NCI-H187 (cell line): ENCODE measurements at places on chromosomes 6 and 20.

- DNase-seq, result no peak
Observed at GRCh38 chr6:135826236-135826804, 25.2 kb upstream of the PDE7B start.

- no peak for DNase-seq
Observed at GRCh38 chr6:21450149-21450548, 143.4 kb upstream of the SOX4 start.

- no peak for DNase-seq
Observed at GRCh38 chr20:34983089-34983820, 27.6 kb downstream of the MYH7B start.

DNA sequence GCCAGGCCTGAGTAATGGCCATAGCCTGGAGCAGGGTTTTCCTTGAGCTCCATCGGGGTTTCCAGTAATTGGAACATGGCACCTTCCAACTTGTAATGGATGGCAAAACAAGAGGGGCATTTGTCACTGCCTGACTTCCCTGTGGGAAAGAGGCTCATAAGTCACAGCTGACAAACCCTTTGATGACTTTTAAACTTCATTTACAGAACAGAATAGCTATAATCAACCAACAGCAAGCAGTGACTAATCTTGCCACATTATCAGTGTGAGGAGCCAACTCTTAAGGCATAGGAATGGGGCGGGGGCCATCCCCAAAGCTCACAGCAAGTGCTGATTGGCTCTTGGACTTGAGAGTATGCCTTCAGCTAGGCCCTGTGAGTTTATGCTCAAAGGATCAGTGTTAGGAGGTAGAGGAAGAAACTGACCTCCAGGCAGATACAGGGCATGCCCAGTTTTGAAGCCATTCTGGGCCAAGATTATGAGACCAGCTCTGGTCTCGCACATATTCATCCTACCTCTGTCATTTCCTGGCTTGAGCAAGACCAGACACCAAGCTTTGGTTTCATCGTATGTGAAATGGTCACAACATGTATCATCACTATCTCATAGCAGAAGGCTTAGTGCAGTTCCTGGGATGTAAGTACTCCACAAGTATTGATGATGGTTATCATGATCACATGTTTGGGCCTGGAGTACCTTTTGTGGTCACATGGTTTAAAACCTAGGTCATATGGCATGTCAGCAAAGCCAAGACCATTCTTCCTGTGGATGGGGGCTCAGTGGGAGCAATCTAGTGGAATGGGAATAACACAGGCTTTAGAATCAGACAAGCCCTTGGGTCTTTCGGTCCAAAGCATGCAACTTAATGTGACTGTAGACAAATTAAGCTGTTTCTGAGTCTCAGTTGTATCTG is 49.2 kb downstream of the EIF2S2 start:
- no peak for DNase-seq

GRCh38 chr6:73506246-73506645 is 14.6 kb downstream of the EEF1A1 start:
- DNase-seq, result no peak

GRCh38 chr20:31661625-31662371 is 24.1 kb downstream of the COX4I2 start:
- DNase-seq, result peak; percentile 34

DNA sequence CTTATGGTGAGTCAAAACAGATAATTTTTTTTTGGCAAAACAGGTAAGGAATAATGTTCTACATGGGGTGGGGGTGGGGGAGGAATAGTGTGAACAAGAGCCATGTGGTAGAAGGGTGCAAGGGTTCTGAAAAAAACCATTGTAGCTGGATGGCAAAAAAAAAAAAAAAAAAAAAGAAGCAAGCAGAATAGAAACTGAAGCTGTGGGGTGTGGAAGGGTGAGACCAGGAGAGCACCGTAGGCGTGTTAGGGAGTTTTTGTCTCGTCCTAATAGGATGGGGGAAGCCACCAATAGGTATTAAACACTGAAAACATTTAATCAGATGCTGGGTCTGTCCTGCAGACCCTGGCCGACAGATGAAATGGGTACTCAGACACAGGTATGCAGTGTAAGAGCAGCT is 110.1 kb downstream of the ADTRP start:
- DNase-seq, result no peak

- DNase-seq, result peak; percentile 21
Observed at GRCh38 chr6:170516783-170517616, 36.1 kb downstream of the PSMB1 start.

DNA sequence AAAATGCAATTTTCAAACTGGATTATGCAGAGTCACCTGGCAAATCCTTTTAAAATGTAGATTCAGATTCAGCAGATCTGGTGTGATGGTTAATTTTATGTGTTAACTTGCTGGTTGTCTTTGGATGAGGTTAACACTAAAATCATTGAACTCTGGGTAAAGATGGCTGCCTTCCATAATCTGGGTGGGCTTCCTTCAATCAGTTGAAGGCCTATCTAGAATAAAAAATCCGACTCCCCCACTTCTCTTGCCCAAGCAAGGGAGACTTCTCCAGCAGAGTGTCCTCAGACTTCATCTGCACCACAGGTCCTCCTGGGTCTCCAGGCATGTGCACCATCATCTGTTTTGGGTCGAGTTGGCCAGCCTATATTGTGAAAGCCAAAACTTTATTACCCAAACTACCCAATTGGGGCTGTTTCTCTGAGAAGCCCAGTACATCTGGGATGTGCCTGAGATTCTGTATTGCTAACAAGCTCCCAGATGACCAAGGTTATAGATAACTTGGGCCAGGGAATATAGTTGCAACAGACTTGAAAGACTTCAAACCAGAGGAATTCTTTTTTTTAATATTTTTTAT is 1.6 kb upstream of the SLC17A5 start:
- no peak for DNase-seq

DNA sequence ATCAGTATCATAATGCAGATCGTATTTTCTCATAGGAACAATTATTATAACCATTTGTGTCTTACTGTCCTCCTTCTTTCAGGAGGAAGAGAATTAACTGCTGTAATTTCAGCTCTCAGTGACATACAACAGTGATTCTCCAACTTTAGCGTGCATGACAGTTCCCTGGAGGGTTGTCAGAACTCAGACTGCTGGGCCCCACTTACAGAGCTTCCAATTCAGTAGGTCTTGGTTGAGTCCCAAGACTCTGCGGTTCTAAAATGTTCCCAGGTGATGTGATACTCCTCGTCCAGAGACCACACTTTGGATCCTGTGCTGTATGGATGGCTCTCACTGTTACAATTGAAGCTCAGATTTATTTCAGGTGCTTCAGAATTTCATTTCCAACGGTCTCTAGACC is 72.8 kb downstream of the CAP2 start:
- no peak for DNase-seq

- DNase-seq, result no peak
Observed at GRCh38 chr6:151275566-151275965, 35.8 kb downstream of the AKAP12 start.

- no peak for DNase-seq
Observed at GRCh38 chr6:5308066-5308465, 46.8 kb downstream of the FARS2 start.

GRCh38 chr6:6085928-6086668 is 79.4 kb upstream of the NRN1 start:
- no peak for DNase-seq

DNA sequence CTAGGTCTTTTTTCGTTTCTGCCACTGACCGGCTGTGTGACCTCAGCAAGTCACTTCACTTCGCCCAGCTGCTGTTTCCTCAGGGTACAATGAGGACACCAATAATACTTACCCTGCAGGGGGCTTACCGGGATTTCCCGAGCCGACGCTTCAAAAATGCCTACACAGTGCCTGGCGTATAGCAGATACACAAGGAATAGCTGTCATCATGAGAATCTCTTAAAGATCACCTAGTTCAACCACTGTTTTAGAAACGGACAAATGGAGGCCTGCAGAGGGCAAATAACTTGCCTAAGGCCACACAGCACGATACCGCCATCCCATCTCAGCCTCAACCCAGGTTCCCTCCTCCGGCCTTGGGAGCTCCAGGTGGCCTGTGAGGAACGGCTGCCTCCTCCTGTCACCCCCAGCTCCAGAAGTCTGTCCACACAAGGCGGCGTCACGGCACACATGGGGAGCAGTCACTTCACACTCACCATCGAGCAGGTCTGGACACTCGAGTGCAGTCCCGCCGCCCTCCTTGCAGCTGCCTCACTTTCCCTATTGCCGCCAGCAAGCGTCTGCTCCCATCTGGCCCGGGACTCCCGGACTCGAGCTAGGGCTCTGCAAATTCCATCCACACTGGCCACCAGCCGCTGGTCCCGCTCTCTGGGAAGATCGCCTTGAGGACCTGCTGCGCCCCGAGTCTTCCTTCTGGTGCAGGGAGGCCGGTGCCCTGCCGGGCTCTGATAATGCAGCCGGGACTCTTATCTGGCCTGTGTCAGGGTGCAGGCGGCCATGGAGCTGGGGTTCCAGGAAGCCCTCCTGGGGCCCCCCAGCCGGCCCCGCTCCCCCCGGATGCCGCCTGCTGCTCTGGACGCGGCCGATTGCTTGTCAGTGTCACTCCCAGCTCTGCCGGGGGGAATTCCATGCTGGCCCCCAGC is at the start of gene RIPOR3:
TSS of gene RIPOR3 (minus strand) at position 893 of the 923 bp plus-strand sequence. CDS start at position 479, 414 bp downstream.
- DNase-seq, result no peak

DNA sequence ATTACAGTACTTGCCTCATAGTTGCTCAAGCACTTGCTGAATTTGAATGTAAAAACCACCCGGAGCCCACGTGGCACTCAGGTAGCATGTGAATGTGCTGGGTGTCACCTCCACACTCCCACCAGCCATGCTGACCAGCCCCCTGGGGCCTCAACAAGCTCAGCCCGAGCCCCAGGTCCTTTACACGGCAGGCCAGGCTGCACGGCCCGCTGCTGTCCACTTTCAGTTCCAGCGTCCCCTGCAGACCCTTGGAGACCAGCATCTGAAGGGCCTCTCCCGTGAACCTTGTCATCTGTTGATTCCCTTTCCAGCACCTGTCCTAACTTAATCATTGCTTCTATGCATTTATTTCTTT is 33.3 kb upstream of the ZBP1 start:
- no peak for DNase-seq

- DNase-seq, result no peak
Observed at GRCh38 chr6:25257686-25258348, 21.4 kb upstream of the CARMIL1 start.

GRCh38 chr20:58569241-58570125 is 54.3 kb upstream of the APCDD1L start:
- DNase-seq, result no peak

DNA sequence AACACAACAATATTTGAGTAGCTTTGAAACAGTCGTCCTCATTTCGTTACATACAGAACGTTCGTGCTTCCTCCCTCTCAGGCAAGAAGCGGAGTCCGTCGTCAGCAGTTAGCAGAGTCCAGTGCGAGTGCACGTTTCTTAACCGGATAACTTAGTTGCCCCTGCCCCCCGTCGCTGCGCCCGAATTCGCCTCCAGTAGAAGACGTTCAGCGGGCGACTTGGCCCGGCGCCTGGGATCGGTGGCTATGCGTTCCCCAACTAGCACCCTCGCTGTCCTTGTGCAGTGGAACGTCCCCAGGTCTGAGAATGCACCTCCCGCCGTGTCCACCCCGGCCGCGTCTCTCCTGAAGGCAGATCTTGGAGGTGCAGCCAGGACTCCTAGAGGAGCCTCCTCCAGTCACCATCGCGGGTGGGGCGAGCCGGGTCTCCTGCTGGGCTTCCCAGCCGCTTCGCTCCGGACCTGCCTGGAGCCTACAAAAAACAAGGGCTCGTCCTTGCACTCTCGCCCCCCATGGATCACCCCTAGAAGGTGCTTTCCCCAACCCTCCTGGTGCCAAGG is 910 bp upstream of the PCSK2 start:
- DNase-seq, result no peak

DNA sequence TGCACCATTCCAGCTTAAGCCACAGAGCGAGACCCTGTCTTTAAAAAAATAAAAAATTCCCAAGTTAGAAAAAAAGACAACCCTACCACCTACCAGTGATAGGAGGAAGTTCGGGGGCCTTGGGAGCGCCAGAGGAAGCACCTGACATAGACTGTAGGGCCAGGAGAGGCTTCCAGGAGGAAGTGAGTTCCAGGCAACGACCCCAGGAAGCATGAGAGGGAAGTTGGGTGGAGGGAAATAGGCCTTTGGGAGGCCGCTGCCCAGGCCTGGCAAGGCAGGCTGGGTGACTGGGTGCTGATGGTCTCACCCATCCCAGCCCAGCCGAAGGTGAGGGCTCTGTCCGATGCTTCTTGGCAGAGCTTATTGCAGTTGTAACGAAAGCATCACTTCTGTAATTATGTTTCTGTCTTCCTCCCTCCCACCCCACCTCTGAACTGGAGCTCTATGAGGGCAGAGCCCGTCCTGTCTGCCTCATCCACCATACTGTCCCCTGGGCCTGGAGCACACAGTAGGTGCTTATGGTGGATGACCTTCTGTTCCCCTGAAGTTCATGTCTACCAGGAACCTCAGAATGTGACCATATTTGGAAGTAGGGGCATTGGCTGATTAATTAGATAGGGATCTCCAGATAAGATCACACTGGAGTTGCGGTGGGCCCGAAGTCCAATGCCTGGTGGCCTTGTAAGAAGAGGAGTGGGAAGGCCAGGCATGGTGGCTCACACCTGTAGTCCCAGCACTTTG is 54.1 kb downstream of the UBE2V1 start:
- no peak for DNase-seq

DNA sequence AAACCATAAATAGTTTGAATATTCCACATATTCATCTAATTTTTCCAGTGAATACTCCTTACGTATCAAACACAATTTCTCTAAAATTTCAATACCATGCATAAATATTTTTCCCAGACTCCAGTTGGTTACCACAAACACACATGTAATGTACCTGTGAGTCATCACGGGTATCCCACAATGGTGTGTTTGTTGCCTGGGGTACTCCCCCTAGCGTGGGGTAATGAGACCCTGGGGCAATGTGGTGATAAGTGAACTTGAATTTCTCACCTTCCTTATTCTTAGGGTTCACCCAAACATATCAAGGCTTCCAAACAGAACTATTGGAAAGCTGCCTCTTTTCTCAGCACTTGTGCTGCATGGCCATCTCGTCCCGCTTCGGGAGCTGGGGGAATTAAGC is 51.0 kb downstream of the STX7 start:
- no peak for DNase-seq

- no peak for DNase-seq
Observed at GRCh38 chr6:41748102-41748477, 893 bp upstream of the PGC start.

DNA sequence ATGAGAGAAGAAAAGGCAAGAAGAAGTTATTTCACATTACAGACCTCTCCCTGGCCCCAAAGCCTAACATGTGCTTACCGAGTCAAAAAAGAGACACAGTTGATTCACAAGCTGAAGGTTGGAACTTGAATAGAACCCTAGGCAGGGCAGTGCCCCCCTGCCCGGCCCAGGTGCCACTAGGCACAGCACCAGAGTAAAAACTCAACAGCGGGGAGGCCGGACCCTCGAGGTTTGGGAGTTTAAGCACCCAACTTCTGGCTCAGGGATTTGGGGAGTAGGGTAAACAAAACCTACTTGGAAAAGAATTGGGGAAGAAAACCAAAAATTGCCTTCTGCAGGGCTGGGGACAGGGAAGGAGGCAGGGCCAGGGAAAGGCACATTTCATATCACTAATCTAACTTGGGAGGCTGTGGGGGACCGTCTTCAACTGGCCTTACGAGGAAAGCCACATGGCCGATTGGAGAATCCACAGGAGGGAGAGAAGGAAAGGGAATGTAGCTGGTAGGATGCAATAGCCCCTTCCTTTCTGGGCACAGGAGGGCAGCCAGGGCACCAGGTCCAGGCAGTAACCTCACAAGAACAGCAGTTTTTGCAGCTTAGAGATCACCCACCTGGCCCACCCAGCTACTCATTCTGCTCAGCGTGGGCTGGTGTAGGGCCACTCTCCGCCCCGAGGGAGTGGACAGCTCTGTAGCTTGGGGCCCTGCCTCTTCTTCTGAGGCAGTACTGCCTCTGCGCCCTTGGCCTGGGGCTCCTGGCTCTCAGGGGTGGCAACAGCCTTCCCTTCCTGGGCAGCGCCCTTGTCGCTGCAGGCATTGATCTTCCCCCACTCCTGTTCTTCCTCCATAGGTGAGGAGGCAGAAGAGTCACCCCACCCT is 1.8 kb upstream of the HEBP2 start:
- no peak for DNase-seq
